ENCODE measurements at places on chromosomes 2 and 18. TPM values are rescaled to one million over a fixed set of nuclear protein-coding genes. Genes with fewer than 3 reads are reported as not detected.

GRCh38 chr2:27954221-27954673 lies 63.7 kb downstream of the BABAM2 start:
- H3K4me1 ChIP-seq = peaks cover 32% of the 10 kb centered on the region
- H3K36me3 ChIP-seq = no peaks in the 10 kb centered on the region
- DNase-seq = no peak
- no peak overlapping the region for H3K4me3 ChIP-seq

Gene AP1S3
- total RNA-seq = 6.4 TPM

Gene SH3RF3
- 6.1 TPM for total RNA-seq

DNA sequence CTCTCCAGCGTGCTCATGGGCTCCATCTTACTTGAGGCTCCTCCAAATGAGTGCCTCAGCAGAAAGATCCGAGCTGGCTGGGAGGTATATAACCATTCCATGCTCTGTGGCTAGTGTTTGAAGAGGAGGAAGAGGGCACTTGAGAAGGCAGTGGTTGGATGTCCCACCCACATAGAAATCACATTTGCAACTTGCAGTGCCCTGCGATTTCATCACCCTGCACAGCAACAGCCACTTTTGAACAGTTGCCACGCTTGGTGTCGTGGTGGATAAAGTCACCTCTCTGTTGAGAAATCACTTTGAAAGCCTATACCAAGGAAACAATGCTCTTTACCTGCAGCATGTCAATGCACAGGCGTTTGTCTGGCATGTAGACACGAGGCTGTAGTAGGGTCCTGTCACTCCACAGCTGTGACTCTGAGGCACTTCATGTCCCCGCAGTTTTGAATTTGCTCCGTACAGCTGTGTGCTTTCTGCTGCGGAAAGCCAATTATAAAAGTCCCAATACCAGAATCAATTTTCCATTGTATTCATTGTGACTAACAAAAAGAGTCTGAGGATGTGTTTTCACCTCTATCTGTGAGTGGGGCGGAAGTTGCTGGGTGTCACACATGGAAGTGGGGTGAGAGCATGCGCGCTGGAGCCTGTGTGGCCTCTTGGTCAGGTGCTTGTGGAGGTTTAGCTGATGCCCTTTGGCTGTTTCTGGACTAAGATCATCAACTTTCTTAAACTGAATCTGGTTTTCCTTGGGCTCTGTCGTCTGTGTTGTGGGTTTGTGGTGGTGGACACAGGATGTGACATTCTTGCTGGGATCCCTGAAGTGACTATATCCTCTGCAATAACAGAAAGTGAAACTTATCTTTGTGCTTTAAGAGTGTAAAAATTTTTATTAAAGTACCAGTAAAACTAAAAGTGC lies 2.8 kb downstream of the CNDP2 start:
- H3K4me3 ChIP-seq = no peak overlapping the region
- H3K4me1 ChIP-seq = peaks cover 28% of the 10 kb centered on the region
- DNase-seq = no peak
- H3K27me3 ChIP-seq = no peaks in the 10 kb centered on the region
- H3K36me3 ChIP-seq = peaks cover 41% of the 10 kb centered on the region

GRCh38 chr18:65761636-65762295 lies 11.0 kb downstream of the CDH7 start:
- no peaks in the 10 kb centered on the region for H3K27me3 ChIP-seq
- H3K4me3 ChIP-seq = no peak overlapping the region
- no peaks in the 10 kb centered on the region for H3K4me1 ChIP-seq
- H3K36me3 ChIP-seq = no peaks in the 10 kb centered on the region
- DNase-seq = no peak

GRCh38 chr2:102310964-102311640 lies at the start of gene IL1RL1:
Gene IL1RL1 (plus strand): TSS chr2:102311563. CDS start chr2:102338265, 26,702 bp downstream.
- peaks cover 11% of the 10 kb centered on the region for H3K27me3 ChIP-seq
- no peak within 1 kb of the TSS for H3K27ac ChIP-seq
- DNase-seq = no peak

Gene SEH1L
- total RNA-seq = 61.2 TPM

DNA sequence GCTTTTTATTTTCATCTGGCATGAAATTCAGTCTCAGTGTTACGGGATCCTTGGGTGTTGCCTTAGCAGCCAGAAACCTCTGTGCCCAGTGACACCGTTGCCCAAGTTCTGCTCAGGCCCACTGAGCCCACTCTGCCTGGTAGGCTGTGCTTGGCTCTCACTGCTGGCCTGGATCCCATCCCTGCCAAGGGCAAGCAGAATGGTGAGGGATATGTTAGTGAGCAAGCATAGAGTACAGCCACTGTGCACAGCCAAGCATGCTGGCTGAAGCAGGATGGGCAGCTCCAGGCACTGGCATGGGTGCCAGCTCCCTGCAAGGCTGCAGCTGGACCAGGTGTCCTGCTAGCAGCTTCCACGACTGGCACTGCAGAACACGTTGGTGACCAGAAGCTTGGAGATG lies 194.7 kb upstream of the TFPI start:
- DNase-seq = no peak
- H3K27ac ChIP-seq = no peak overlapping the region
- H3K4me3 ChIP-seq = no peak overlapping the region
- no peaks in the 10 kb centered on the region for H3K27me3 ChIP-seq

Data from SJSA1 (cell line).